ENCODE measurements at places on chromosomes 6 and 20. TPM values are rescaled to one million over a fixed set of nuclear protein-coding genes. Genes with fewer than 3 reads are reported as not detected.

TCEA2 gene
- 11.8 TPM for total RNA-seq

DNA sequence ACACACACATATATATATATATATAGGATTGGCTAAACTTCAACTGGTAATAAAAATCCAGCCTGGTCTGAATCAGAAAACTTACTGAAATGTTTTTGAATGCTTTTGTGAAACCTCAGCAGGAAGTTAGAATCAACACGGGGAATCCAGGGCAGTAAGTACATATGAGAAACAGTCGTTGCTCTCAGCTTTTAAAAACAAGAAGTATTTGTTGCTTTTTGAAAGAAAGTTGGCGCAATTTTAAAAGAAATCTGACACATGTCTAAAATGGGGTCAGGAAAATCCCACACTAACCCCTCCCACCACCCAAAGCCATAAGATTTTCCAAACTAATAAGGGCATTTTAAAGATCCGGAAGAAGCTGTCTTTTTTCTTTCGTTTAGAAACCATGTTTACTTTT lies 11.5 kb upstream of the CCDC170 start:
- DNase-seq, result no peak
- no peaks in the 10 kb centered on the region for H3K27me3 ChIP-seq
- H3K4me1 ChIP-seq, result no peaks in the 10 kb centered on the region
- no peaks in the 10 kb centered on the region for H3K36me3 ChIP-seq
- no peak overlapping the region for H3K4me3 ChIP-seq

- peaks cover 7% of the 10 kb centered on the region for H3K27me3 ChIP-seq
- H3K4me1 ChIP-seq, result no peaks in the 10 kb centered on the region
- no peak for DNase-seq
- H3K27ac ChIP-seq, result no peak overlapping the region
- H3K36me3 ChIP-seq, result no peaks in the 10 kb centered on the region
Observed at GRCh38 chr20:25066386-25066785, 8.4 kb upstream of the ACSS1 start.

GRCh38 chr20:13526551-13526950 lies 112.2 kb downstream of the TASP1 start:
- no peak overlapping the region for H3K27ac ChIP-seq
- no peaks in the 10 kb centered on the region for H3K27me3 ChIP-seq
- no peak for DNase-seq
- no peaks in the 10 kb centered on the region for H3K36me3 ChIP-seq
- H3K4me3 ChIP-seq, result no peak overlapping the region
- H3K4me1 ChIP-seq, result no peaks in the 10 kb centered on the region

DNA sequence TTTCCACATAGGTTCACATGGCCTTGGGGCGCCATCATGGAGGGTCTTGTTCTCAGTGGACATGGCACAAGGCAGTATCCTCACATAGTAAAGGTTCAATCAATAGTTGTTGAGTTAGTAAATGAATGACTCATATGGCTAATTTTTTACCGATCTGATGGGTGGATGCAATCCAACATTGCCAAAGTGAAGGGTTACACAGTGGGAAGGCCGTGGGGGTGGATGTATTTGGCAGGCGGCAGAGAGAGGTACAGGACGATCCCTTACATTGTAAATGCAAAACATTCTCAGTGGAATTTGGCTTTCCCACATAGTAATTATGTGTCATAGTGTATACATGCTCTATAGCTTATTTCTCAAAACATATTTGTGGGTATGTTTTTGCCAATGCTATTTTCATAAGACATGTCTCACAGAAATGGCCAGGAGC lies 21.0 kb upstream of the PDE7B start:
- no peaks in the 10 kb centered on the region for H3K36me3 ChIP-seq
- H3K4me3 ChIP-seq, result no peak overlapping the region
- no peak for DNase-seq
- no peaks in the 10 kb centered on the region for H3K4me1 ChIP-seq
- H3K27ac ChIP-seq, result no peak overlapping the region
- H3K27me3 ChIP-seq, result no peaks in the 10 kb centered on the region

- no peaks in the 10 kb centered on the region for H3K27me3 ChIP-seq
- H3K36me3 ChIP-seq, result no peaks in the 10 kb centered on the region
- H3K27ac ChIP-seq, result peak overlapping the region; percentile 16
- DNase-seq, result no peak
Observed at GRCh38 chr20:45354423-45355208, 6.4 kb upstream of the SDC4 start.

DNA sequence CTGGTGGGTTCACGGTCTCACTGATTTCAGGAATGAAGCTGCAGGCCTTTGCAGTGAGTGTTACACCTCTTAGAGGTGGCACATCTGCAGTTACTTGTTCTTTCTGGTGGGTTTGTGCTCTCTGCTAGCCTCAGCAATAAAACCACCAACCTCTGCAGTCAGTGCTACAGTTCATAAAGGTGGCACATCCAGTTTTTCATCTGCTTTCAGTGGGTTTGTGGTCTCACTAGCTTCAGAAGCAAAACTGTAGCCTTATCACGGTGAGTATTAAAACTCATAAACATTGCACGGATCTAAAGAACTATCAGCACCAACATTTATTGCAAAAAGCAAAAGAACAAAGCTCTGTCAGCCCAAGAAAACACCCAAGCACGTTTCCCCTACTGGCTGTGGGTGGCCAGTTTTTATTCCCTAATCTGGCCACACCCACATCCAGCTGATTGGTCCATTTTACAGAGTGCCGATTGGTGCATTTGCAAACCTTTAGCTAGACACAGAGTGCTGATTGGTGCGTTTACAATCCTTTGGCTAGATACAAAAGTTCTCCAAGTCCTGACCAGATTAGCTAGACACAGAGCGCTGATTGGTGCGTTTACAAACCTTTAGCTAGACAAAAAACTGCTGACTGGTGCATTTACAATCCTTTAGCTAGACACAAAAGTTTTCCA lies 3.4 kb upstream of the TMEM14C start:
- peak overlapping the region; percentile 50 for H3K4me3 ChIP-seq
- no peaks in the 10 kb centered on the region for H3K36me3 ChIP-seq

Measured in colonic mucosa (tissue), 4 donors.